Effector CD8-positive, alpha-beta T cell (primary cell): ENCODE measurements at places on chromosomes 6 and 20.

DNA sequence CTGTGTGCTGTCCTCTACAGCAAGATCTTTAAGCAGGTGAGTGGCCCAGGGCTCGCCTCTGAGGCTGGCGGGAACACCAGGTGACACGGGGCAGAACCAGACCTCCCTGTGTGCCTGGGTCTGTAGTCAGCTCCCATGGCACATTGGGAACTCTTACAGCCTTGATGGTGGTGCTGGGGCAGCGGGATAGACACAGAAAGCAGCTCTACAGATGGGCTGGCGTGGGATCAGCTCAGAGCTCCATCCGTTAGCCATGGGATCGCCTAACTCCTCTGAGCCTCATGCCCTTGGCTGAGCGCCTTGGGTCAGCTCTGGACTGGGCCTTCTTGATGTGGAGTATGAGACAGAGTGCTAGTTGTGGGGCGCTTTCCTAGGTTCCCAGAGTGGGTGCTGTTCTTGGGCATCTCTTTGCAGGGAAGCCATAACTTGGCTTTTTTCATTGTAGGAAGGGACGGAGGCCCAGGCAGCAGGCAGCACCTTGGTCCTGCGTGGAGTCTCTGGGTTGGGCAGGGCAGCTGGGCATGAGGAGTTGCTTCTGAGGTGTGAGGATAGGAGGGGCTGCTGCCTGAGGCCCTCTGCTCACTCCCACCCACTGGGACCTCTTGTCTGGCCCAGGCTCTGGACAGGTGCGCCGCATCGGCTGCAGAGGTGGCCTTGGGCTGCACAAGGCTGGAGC is 51.3 kb downstream of the EFCAB8 start:
- no peak for DNase-seq

GRCh38 chr6:57019434-57019833 is 27.1 kb upstream of the KIAA1586 start:
- no peak for DNase-seq

DNA sequence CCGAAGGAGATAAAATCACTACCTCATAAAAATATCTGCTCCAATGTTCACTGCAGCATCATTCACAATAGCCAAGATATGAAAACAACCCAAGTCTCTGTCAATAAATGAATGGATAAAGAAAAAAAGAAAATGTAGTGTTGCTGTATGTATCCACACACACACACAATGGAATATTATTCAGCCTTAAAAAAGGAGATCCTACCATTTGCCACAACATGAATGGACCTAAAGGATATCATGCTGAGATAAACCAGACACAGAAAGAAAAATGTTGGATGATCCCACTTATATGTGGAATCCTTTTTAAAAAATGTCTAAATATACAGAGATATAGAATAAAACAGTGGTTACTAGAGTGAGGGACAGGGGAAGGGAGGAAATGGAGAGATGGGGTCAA is 192.2 kb upstream of the TAB2 start:
- DNase-seq = no peak

GRCh38 chr6:153852481-153852880 is 186.6 kb upstream of the OPRM1 start:
- DNase-seq = no peak

GRCh38 chr20:41082306-41082705 is 53.7 kb downstream of the TOP1 start:
- no peak for DNase-seq

DNA sequence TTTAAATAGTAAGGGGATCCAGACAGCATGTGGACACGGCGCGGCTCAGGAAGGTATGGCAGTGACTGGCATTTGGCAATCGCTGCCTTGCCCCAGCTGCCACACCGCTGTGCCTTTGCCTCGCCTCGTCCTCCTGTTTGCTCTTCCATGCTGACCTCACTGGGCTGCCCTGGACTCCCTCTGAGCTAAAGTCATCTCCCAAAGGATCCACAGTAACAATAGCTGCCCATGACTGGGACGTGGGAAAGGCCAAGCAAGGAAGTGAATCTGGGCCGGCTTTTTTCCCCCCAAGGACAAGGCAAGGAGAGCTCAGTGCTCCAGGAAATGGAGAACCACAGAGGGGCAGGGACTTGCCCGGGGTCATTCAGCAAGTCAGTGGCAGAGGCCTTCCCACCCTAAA is 48.1 kb downstream of the JPH2 start:
- no peak for DNase-seq

DNA sequence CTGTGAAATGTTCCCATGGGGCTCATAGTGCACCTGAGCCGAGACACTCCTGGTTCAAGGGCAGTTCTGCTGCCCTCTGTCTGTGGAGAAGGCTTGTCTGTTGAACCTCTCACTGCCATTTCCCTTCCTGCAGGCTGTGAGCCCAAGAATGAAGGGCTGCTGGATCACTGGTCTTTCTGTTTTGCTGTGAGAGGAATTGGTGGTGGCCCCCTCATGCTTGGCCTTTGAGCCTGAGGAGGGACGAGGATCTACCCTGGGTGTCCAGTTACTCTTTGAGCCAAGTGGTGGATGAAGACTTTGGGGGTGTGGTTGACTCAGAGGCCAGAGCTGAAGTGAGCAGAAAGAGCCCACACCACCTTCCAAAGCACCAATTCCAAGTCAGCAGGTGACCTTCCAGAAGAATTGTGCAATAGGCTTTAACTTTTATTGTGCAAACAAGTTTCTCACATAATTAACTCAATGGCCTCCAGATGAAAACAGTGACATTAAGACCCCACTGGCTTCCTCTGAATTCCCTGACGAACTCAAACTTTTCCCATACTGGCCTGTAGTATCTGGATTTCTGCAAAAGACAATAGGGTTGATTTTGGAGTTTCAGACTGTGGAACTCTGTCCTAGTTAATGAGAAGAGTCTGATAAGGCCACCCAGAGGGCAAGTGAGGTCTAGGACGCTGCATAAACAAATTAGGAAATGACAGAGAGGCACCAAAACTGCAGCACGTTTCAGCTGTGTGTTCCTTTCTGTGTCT is 101.5 kb downstream of the PHACTR3 start:
- DNase-seq = no peak

GRCh38 chr20:63416631-63417030 is 55.5 kb upstream of the CHRNA4 start:
- DNase-seq = no peak

- no peak for DNase-seq
Observed at GRCh38 chr6:143222801-143223231, 162.1 kb downstream of the AIG1 start.
